ENCODE measurements at places on chromosomes 2 and 18.

DNA sequence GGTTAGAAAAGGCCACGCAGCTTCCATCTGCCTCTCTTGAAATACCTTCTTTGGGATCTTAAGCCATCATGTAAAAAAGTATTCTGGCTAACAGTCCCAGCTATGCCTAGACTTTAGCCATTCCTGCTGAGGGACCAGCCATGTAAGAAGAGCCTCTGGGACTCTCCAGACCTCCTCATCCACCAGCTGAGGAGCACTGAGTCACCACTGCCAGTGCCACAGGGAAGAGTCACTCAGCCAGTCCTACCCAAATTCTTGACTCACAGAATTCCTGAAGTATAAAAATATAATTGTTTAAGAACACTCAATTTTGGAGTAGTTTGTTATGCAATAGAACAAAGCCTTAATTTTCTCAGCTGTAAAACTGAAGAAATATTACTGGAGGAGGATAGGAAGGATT lies 436.7 kb downstream of the ZEB2 start:
- DNase-seq = no peak

GRCh38 chr2:227407591-227408151 lies 19.9 kb upstream of the SCYGR1 start:
- no peak for DNase-seq

- DNase-seq = no peak
Observed at GRCh38 chr2:190318514-190318913, 1.1 kb downstream of the HIBCH start.

DNA sequence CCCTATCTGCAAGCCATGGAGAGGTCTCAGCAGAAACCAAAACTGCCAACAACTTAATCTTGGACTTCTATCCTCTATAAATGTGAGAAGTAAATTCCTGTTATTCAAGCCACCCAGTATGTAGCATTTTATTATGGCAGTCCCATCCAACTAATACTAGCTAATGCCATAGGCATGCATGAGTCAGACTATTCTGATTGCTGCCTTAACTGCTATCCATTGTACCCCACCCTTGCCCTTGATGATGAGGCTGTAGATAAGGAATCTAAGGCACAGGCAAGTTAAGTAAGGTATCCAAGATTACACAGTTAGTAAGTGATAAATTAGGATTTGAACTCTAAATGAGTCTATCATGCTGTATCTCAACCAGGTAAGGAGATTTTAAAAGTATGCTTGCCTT lies 223.0 kb downstream of the UBE2E3 start:
- no peak for DNase-seq

DNA sequence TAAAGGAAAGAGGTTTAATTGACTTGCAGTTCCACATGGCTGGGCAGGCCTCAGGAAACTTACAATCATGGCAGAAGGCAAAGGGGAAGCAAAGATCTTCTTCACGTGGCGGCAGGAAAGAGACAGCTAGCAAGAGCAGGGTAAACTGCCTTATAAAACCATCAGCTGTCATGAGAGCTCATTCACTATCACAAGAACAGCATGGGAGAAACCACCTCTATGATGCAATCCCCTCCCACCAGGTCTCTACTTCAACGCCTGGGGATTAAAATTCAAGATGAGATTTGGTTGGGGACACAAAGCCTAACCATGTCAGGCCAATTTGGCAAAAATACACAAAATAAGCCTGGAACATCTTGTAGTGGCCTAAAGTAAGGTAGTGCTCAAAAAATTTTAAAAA lies 152.6 kb downstream of the COL6A3 start:
- DNase-seq = no peak

- DNase-seq = no peak
Observed at GRCh38 chr2:86625096-86625495, 1.4 kb upstream of the RNF103 start.

- DNase-seq = no peak
Observed at GRCh38 chr18:55102501-55102900, 143.2 kb upstream of the CCDC68 start.

DNA sequence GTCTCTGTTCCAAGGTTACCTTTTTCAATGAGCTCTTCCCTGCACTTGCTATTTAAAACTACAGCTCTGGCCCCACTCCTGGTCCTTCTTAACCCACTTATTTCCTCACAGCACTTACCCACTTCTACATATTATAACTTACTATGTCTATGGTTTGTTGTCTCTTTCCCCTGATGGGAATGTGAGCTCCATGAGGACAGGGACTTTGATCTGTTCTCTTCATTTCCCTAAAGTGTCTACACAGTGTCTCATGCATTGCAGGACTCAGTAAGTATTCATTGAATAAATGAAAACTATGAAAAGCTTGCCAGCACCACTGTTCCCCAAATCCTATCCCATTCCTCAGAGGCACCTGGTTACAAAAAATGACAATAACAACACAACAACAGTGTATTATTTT lies 18.3 kb upstream of the ACYP2 start:
- no peak for DNase-seq

Data from B cell (primary cell).